Stimulated activated CD4-positive, alpha-beta T cell treated with anti-CD3 and anti-CD28 coated beads, Interleukin-2, amount 100 ng/mL, for 24 hours (primary cell): ENCODE measurements at places on chromosomes 6 and 20.
A peak's percentile ranks its signal among the peaks of the same experiment; 100 is the strongest.

DNA sequence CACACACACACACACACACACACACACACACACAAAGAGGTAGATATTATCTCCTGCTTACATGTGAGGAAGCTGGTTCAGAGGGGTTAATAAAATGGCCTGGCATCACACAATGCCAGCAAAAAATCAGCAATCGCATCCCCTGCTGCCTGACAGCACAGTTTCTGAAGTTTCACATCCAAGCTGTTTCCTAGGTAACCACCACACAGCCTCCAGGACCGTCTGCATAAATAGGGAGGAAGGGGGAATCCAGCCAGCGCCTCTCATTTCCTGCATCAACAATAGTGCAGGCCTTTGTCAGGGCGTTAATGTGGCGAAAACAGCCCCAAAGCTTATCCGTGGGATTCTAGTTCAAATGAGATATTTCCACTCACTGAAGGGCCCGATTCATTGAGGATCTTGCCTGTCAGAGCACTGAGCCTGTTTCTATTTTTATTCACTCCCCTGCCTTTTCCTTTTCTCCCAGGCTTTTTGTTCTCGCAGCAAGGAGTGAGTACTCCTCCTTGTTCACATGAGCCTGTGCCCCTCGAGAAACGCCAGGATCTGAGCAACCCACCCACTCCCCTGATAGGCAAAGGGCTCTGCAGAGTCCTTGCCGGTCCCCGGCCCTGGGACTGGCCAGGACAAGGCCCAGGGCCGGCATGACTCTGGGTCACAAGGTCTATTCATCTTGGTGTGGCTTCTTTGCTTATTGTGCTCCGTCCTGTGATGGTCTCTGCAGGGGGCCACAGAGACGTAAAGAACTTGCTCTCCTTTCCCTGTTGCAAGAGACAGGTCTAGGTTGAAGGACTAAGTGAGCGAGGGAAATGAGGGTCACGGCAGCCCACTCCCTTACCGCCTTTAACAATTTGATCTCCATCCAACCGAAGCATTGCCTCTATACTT, 32.7 kb downstream of the TUBB2B start:
- no peak for DNase-seq

GRCh38 chr20:37218976-37219375, 39.6 kb upstream of the MROH8 start:
- no peak for DNase-seq

- no peak for DNase-seq
Measured at GRCh38 chr6:151534576-151534975, 40.8 kb downstream of the CCDC170 start.

GRCh38 chr20:35886537-35886936, 67.8 kb downstream of the SCAND1 start:
- no peak for DNase-seq

GRCh38 chr20:63580796-63581461, 6.9 kb upstream of the HELZ2 start:
- peak; percentile 72 for DNase-seq

DNA sequence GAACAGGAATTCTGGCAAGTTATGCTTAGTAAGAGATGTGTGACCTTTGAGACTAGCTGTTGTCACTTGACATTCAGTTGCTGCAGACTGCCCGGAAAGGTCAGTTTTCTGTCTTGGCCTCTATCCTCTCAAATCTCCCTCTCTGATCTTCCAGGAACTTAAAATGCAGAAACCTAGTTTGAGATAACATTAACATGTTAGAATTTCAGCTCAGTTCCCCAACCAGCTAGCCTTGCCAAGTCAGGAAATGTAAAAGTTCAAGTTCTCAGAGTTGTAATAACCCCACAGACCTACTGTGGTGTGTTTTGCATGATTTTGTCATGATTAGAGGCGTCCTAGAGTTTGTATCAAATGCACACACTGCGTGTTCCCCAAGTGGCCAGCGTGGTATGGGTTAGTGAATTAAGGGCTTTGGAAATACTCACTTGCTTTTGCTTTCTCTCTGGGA, 46.6 kb downstream of the DUSP22 start:
- DNase-seq: no peak

DNA sequence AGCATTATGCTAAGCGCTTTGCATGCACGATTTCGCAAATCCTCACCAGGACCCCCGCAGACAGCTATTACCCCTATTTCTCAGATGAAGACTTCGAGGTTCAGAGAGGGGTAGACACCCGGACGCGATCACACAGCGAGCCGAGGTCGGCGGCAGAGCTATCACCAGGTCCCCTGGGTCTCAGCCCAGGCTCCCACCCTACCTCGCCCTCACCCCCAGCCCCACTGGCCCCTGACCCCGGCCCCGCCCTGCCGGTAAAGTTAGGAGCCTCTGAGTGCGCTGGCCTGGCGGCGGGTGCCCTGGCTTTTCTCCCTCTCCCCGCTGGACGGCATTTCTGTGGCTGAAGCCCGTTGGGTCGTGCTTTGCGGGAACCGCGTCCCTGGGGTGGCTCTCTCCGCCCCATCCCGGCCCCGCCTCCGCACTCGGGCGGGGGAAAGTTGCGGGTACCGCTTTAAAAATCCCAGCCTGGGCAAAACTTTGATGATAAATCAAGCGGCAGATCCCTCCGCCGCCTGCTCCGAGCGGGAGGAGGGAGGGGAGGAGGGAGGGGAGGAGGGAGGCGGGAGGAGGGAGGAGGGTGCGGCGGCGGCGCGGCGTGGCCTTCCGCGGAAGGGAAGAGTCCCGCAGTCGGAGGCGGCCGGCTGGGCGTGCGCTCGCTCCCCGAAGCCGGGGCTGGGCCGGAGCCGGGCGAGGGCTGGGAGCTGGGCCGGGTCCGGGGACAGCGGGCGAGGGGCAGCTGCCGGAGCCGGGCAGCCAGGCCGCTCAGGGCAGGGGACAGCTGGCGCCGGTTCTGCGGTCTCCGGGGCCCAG, at the start of gene VSTM2L:
VSTM2L (plus strand) TSS at position 624 of the 810 bp plus-strand sequence. CDS start 224 bp downstream, outside the sequence.
- no peak for DNase-seq

GRCh38 chr20:35004749-35005462, 49.2 kb downstream of the MYH7B start:
- DNase-seq: no peak

DNA sequence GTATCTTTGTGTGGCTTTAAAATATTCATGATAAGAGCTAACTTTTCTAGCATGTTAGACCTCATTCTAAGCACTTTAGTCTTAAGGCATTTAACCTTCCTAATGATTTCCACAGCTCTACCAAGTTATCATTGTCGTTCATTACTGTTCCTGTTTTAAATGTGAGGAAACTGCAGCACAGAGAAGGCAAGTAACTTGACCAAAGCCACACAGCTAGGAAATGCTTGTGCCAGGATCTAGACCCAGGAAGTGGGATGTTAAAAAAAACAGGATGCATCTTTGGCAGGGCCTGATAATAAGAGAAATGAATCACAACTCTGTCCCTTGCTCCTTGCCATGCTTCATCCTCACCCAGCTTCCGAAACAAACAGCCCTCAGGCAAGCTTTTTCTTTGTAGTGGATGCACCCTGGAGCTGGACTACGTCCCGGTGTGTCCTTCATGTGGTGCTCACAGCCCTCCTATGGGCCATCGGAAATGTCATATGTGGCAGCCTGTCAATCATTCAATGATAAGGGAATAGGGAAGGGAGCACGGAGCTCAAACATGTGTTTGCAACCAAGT, 196.9 kb upstream of the RREB1 start:
- no peak for DNase-seq
